ENCODE measurements at places on chromosomes 11 and 22.
A peak's percentile ranks its signal among the peaks of the same experiment; 100 is the strongest.

GRCh38 chr11:119706887-119707286 lies 22.1 kb downstream of the NECTIN1 start:
- DNase-seq, result no peak

DNA sequence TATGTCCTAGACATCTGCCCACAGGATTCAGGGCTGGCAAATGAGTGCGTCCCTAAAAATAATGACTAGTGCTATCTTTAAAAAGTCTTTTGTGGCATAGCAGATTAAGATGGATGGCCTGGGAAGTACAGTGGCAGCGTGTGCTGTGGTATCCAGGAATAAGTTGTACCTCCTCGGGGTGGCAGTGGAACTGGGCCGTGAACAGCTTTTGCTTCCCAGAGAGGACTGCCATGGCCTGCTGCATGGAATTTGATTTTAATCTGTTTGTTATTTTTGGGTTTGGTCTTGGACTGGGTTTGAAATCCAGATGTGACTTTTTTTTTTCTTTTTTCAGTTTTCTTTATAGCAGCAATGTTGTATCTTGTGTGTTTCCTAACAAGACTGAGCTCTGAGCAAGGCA lies 71.3 kb upstream of the PARVG start:
- no peak for DNase-seq

DNA sequence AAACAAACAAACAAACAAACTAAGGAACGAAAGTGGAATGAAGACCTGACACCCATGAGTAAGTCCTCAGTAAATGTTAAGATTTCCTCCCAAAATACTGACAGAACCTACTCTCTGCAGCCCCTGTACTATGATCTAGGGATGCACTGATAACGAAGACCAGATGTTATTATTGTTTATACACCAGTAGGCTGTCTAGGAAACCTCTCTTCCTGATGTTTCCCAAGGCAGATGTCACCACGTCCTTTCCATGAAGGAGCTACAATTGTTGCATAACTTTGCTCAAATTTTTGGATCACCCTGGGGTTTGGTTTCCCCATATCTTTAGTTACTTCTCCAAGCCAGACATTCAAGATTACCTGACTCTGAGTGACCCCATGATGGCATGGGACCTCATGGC lies 340.7 kb downstream of the MIAT start:
- DNase-seq, result no peak

DNA sequence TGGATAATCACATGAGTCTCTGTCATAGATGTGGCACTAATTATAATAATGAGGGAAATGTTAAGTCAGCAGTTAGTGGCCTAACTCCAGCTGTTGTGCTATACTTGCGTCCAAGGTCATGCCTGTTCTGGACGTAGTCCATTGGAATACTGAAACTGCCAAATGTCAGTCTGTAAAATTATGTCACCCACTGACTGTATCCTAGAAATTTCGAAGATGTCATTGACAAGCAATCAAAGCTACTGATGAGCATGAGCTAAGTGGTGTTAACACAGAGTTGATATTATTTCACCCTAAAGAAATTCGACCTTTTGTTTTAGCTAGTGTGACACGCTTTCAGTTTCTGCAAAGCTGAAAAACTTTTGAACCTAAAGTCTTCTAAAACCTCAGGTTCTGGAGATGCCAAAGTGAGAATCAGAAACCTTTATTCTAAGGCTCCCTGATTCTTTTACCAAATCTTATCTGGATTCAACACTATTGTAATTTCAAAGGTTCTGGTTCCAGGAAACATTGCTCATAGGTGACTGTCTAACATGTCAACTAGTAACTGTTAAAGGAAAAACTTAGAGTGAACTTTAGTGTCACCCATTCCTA lies 14.9 kb upstream of the ME3 start:
- no peak for DNase-seq

GRCh38 chr11:110471371-110471770 lies 41.6 kb downstream of the FDX1 start:
- DNase-seq, result no peak

GRCh38 chr11:71580057-71581003 lies 2.3 kb downstream of the KRTAP5-11 start:
- DNase-seq, result no peak

GRCh38 chr11:66365166-66365565 lies 6.4 kb downstream of the SLC29A2 start:
- DNase-seq, result no peak

DNA sequence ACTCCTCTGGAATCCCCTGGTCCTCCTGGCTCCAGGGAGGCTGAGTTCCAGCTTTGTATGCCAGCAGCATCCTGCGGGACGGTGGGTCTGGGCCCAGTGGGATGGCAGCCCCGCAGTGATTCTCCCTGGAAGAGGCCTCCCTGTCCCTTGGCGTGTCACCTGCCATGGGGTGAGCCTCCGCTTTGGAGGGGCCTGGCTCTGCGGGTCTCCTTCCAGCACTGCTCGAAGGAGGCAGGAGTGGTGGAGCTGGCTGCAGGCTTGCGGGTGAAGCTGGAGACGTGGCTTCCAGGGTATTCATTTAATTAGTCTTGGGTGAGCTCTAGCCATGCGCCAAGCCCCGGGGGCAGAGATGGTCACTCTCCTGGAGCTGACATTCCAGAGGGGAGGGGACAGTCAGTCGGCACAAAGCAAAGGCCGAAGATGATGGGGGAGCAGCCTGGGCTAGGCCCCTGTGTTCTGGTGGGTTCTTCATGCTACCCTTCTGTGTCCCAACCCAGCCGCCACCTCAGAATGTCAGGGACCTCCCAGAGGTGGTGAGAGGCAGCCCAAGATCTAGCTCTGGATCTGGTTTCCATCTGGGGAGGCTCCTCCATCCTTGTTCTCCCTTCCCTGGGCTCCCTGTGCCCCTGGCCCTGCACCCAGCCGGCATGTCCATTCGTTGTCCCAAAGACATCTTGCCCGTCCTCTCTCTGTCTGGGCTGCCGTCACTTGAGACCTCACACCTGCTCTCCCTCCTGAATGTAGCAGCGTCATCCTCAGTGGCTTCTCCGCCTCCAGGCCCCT lies 1332.5 kb downstream of the BRD1 start:
- no peak for DNase-seq

GRCh38 chr22:47802421-47802820 lies 1040.0 kb downstream of the TBC1D22A start:
- no peak for DNase-seq

GRCh38 chr11:66022401-66023185 lies 3.7 kb downstream of the CATSPER1 start:
- DNase-seq, result peak; percentile 66

- no peak for DNase-seq
These were observed 98.8 kb downstream of the PKNOX2 start for GRCh38 chr11:125263268-125263790.

- no peak for DNase-seq
These were observed 16.7 kb upstream of the KCNQ1OT1 start for GRCh38 chr11:2716376-2717095.

GRCh38 chr11:126345759-126346585 lies 9.5 kb upstream of the ST3GAL4 start:
- DNase-seq, result no peak

GRCh38 chr11:103584021-103584420 lies 452.4 kb upstream of the DDI1 start:
- DNase-seq, result no peak

DNA sequence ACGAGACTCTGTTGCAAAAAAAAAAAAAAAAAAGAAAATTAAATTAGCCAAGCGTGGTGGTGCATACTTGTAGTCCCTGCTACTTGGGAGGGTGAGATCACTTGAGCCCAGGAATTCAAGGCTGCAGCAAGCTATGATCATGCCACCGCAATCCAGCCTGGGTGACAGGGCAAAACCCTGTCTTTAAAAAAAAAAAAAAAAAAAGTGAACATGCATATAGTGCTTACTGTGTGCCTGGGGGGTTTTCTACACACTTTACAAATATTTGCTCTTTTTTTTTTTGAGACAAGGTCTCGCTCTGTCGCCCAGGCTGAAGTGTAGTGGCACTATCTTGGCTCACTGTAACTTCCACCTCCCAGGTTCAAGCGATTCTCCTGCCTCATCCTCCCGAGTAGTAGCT lies 12.9 kb downstream of the TPST2 start:
- no peak for DNase-seq

- no peak for DNase-seq
These were observed 66.2 kb downstream of the IGLL5 start for GRCh38 chr22:22953791-22954190.

- DNase-seq, result no peak
These were observed 1314.0 kb downstream of the JRKL start for GRCh38 chr11:97703851-97704250.

DNA sequence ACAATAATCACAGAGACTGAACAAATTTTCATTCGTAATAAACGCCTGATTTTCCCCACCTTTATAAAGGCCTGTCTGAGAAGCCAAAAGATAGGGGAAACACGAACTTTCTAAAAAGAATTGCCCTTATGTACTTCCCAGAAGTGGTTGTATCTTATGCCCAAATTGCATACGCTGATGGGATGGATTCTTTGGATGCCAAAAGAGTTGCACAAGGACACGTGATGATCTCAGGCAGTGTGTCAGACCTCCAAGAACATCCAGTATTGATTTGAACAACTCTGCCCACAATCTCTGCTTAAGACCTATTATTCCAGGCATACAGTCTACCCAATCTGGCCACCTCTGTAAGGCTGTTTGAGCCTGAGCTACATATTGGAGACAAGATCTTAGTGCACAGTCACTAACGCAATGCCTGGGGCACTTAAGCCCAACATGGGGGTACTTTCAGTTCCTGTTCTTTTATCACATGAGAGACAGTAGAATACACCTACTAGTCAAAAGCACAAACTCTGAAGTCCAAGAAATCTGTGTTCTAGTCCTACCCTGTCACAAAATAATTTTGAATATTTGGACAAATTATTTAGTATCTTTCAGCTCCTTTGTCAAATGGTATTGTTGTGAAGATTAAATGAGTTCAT lies 38.9 kb downstream of the OR10A6 start:
- no peak for DNase-seq

- DNase-seq, result no peak
These were observed 217.8 kb downstream of the KIRREL3 start for GRCh38 chr11:126782810-126783209.

DNA sequence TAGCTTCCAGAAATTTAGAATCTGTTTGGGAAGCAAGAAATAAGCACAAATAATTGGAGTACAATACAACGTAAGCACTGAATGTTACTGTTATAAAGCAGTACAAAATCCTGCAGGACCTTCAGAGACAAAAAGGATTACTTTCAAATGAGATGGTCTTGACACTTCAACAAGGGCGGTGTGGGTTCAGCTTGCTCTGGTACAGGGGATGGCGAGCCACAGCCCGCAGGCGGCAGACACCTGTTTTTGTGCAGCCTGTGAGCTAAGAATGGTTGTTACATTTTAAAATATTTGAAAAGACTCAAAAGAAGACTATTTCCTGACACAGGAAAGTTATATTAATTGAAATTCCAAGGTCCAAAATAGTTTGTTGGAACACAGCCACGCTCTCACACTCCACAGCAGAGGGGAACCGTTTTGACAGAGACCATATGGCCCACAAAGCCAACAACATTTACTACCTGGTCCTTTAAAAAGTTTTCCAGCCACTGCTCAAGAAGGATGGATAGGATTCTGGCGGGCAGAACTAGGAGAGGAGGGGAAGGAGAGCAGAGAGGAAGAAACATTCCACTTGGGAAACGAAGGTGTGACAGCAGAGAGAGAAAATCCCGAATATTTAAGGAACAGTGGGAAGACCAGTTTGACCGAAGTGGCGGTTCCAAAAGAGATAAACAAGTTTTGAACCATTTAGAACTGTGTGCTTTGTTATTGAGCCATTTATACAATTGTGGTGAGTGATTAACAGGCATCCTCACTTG lies 6.3 kb downstream of the PRDM10 start:
- DNase-seq, result no peak

DNA sequence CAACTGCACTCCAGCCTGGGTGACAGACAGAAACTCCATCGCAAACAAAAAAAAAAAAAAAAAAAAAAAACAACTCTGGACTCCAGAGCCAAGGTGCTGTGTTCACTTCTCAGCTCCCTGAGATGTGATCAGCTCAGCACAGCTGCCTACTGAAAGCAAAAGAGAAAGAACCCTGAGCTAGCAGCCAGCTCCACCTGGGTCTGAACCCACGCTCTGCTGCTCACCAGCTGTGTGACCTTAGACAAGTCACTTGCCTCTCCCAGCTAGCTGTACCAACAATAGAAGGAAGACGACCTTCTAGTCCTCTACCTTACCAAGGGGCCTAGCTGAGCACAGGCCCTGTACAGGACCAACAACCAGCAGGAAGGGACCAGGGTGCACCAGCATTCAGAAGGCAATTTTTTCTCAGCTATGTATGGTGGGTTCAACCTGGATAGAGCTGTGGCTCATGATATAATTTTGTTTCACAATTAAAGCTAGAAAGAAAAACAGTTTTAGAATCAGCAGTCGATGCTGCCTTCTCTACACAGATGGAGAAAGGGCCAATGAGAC lies 3.8 kb downstream of the DGCR2 start:
- no peak for DNase-seq

DNA sequence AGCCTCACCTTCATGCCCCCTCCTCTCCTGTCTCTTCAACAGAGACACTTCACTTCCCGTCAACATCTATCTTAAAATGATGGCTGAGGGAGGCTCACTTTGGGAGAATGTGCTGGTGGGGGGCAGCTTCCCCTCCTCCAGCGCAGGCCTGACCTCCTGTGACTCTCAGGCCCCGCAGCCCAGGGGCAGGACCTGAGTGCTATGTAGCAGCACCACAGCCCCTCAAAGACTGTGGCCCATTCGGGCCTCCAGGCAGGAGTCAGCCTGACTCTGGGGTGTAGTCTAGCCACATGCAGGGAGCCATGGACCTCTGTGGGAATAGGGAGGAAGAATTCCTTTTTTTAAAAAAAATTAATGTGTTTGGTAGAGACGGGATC lies 43.7 kb downstream of the DKK3 start:
- no peak for DNase-seq

DNA sequence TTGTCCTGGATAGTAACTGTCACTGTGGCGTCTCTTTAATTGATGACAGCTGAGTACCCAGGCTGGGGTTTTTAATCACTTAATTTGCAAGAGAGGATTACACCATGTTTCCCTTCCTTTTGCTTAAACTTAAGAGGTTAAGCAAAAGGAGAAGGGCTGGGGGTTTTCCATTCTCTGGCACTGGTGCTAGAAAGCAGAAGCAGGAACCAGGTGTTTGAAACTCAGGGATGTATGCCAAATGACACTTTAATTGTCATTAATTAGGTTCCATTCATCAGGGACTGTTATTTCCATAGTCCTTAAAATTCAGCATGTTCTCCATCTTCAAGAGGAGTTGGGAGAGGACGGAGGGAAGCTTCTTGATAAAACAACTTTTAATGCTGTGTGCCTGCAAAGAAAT lies 746.2 kb downstream of the NELL1 start:
- no peak for DNase-seq

GRCh38 chr22:20154602-20155187 lies 3.8 kb upstream of the CCDC188 start:
- no peak for DNase-seq

Data from stimulated activated CD4-positive, alpha-beta T cell treated with anti-CD3 and anti-CD28 coated beads, Interleukin-1b, Interleukin-23, amount 100 ng/mL, for 24 hours (primary cell).